Kasumi-1 (cell line): ENCODE measurements at places on chromosomes 4 and X.

DNA sequence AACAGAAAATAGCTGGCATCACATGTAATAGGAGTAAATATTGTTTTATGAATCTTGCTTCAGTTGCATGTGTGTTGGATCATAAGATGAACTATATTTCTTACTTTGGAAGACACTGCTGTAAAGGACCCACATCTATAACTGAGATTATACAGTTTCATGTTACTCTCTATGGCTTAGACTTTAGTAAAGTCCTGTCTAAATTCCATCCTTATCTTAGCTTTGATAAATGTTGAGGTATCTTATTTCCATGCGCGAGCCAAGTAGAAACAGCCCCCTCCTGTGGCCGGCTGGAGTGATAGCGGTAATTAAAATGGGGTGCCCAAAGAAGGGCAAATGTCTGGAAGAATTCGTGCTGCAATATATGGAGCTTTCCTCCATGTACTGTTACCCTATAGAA is 43.0 kb downstream of the CCDC158 start:
- DNase-seq: peak; percentile 53

DNA sequence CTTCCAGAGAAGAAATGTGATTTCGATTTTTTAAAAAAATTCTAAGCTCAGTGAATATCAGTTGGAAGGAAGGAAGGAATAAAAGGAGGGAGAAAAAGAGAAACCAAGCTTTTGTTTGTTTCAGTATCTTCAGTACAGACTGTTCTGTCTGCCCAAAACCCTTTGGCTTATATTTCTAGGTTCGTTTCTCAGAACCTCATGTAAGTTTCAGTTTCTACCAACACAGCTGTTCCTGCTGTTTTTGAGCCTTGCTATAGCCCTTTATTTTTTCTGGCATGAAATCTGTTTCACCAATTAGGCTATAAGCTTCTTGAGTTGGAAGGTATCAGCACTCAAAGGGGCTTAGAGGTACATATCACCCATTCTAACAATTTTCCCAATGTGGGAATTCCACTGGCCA is 157.9 kb downstream of the GBA3 start:
- no peak for DNase-seq

- DNase-seq: no peak
These were observed 146.7 kb downstream of the PCDH7 start for GRCh38 chr4:30866907-30867306.

DNA sequence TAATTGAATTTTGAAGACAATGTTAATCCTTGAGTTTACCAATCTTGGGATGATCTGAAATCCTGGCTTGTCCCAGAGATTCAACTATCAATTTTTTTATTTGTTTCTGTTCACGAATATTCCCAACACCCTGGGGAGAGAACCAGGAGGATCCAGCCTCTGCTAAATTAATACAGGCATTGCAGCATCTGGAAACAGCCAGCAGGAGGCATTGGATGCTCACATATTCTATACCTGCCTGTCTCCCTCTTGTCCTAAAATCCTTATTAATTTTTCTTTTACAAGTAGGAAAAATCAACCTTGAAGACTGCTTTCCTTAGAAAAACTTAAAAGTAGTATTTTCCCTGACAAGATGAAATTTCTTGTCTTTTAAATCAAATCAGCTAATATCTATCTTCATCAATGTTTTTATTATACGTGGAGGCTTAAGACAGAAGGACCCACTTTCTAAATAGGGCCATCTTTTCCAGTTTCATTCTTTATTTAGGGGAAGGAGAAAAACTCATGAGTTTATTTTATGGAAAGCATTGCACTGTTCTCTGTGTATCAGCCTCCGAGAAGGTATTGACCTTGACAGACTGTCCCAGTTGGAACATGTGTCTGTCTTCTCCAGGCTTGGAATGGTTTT is 102.4 kb downstream of the CLNK start:
- peak; percentile 56 for DNase-seq

- no peak for DNase-seq
These were observed 113.6 kb downstream of the ZNF518B start for GRCh38 chr4:10343656-10344055.

GRCh38 chr4:147736458-147736857 is 4.6 kb downstream of the ARHGAP10 start:
- DNase-seq: no peak

DNA sequence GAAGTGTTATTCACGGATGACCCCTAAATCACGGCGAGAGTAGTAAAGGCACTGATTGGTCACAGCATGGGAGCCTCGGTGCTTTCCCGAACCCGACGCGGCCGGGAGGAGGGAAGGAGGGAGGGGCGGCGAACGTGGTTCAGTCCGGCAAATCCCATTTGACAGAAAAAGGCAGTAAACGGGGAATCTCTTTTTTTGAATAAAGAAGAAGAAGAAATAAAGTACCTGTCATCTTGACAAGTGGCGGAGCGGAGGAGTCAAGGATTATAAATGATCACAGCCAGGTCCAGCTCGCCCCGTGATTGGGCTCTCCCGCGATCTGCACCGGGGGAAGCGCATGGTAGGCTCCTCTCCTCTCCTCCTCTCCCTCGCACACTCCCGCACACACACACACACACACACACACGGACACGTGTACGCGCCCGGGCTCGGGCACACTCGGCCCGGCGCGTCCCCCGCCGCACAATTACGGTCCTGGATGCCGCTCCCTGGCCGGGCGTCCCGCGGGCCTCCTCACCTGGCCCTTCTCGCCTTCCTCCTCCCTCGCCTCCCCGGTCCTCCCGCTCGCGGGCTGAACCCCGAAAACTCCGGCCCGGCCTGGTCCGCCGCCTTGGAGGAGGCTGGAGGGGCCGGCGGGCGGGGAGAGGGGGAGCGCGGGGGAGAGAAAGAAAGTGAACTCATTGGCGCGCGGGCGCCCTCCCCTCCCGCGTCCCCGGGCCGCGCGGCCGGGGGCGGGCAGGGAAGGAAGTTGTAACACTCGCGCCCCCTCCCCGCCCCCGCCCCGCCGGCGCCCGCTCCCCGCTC is 99.2 kb upstream of the TENM3 start:
- DNase-seq: peak; percentile 38

GRCh38 chrX:97102938-97103337 is 219.2 kb downstream of the RPA4 start:
- DNase-seq: peak; percentile 20

DNA sequence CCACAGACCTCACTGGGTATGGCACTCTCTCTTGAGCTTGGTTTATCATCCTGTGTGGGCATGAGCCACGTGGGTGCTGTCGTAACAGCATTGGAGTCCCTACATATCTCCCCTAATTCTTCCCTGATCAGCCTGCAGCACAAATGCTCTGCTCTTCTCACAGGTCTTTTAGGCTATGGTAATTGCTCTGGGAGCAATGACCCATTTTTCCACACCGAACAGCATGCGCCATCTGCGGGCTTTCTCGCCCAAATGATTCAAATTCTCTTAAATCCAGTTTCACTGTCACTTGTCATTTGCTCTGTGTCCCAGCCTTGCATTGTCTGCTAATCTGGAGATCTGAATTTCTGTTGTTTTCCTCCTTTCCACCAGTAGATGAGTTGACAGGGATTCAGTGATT is 48.9 kb upstream of the GATB start:
- no peak for DNase-seq

DNA sequence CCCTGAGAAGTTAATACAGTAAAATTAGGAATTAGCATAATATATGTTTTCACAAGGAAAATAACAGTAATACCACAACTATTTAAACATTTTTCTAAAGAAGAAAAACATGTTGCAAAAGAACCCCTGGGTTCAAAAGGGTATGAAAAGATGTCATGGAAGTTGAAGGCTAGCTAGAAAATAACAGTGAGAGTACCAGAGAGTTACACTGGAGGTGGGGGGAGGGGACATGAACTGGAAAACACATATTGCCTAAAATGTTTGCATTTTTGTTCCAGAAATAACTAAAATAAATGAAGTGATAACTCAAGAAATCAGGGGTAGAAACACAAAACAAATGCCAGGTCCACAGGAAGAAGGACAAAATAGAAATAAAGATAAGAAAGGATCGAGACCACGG is 336.6 kb upstream of the MAD2L1 start:
- DNase-seq: no peak

DNA sequence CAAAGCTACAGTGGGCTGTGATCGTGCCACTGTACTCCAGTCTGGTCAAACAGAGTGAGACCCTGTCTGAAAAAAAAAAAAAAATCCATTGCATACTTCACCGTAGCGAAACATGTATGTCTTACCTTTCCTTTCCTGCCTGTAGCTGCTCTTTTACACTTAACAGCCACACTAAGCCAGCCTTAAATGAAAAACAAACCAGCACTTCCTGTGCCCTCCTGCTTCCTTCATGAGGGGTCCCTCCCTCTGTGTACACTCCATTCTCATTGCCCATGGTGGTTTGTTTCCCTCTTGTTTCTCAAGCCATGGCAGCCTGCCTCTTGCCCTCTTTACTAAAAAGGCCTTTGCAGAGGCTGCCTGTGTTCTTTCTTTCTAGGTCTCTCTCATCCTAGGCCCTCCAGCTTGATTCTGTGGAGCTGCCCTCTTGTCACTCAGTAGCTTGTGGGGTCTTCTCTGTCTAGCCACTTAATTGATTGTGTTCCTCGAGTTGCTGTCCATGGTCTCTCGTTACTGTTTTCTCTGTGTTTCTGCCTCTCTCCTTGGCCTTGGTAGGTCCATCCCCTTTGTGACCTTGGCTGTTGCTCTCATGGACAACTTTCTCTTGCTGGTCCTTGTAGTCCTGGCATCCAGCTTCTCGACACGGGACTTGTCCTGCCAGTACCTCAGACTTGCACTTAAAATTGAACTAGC is 52.1 kb upstream of the MSANTD1 start:
- DNase-seq: no peak

DNA sequence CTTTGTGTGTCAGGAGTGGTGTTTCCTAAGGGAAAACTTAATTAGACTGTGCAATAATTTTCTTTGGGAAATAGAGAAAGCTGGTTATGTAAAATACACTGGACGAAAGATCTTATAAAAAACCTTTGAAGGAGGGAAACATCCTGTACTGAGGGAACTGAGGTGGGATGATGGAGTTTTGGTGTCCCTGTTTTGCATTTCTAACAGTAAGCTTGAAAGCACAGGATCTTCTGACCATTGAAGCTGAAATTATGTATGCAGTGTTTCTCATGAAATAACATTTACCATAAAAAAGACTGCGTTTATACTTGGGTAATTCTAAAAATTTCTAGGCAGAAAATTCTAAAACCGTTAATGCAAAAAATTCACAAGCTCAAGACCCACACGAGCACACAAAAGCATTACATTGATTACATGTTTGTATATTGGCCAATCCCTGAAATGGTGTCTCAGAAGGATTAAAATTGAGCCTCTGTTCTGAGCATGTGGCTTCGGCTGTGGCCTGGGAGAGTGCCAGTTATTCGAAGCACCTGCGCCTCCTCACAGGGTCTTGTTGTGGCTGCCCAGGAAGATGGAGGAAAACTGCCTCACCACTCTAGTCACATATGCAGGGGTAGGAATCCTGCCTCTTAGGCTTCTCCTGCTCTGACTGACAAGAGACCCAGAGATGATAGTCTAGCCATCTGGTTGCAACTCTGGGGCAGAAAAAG is 49.5 kb downstream of the JADE3 start:
- DNase-seq: no peak

GRCh38 chrX:154530286-154530685 is 14.3 kb upstream of the FAM3A start:
- no peak for DNase-seq

DNA sequence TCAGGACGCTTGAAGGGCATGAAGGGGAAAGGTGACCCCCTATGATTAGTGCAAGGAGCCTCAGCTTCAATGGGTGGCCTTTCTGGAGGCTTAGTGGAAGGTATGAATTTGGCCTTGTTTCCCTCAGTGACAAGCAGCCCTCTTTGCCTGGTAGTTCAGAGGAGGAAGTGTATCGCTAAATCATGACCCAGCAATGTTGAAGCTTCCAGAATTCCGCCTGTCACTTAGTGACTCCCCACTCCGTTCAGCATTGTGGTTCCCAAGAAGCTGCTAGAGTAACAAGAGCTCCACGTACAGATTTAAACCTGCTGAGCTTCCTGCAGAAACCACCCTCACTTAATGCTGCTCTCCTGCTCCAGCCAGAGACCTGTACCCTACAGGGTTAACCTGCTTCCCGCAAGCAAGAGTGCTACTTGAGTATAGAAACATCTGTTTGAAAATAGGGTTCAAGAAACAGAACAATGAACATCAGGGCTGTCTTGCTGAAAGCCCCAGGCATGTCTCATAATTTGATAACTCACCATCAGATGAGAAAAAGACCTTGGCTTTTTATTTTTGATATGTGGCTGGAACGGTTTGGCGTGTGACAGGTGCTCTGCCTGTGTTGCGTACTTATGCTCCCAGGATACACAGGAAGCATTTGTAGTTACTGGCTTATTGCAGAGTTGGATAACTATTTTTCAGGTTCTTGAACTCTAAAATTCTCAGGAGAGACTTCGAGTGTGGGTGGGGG is 105.2 kb downstream of the UCHL1 start:
- peak; percentile 14 for DNase-seq

DNA sequence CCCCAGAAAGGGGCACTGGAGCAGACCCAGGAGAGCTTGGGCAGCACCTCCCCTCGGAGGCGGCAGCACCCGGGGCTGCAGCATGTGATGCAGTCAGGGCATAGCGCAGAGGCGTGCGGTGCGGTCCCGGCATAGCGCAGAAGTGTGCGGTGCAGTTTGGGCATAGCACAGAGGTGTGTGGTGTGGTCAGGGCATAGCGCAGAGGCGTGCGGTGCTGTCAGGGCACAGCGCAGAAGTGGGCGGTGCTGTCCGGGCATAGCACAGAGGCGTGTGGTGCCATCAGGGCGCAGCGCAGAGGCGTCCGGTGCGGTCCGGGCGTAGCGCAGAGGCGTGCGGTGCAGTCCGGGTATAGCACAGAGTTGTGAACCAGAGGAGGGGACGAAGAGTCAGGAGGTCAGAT is 42.8 kb downstream of the ADRA2C start:
- no peak for DNase-seq

DNA sequence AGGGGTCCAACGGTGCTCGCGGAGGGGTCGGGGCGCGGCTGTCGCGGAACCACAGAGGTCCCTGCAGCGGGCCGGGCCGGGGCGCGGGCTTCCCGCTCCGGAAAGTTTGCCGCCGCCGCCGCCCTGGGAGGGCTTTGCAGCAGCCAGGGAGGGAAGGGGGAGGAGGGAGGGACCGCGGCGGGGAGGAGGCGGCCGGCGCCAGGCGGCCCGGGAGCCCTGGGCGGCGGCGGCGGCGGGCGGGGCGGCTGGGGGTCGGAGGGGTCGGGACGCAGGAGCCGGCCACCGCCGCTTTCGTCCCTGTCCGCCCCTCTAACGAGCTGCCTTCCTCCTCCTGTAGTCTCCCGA is 375 bp downstream of the FGFR3 start:
- DNase-seq: peak; percentile 16

DNA sequence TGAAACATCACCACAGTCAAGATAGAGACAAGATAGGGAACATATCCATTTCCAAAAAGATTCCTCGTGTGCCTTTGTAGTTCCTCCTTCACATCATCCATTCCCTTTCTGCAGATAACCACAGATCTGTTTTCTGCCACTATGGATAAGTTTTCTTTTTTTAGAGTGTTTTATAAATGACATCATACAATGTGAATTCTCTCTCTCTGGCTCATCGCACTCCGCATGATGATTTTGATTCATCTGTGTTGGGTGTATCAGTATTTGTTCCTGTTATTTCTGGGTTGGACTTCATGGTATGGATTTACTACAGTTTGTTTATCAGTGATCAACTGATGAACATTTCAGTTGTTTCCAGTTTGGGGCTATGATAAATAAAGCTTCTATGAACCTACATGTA is 23.2 kb upstream of the ANXA3 start:
- DNase-seq: no peak

- no peak for DNase-seq
These were observed 93.0 kb downstream of the CENPC start for GRCh38 chr4:67452100-67452845.
